ENCODE measurements at places on chromosomes 6 and 20. TPM values are rescaled to one million over a fixed set of nuclear protein-coding genes. Genes with fewer than 3 reads are reported as not detected.

The FAM217A gene
- total RNA-seq: not detected

GRCh38 chr6:84197708-84198107 is 29.7 kb downstream of the CEP162 start:
- peaks cover 19% of the 10 kb centered on the region for H3K4me1 ChIP-seq
- H3K36me3 ChIP-seq: peaks cover 24% of the 10 kb centered on the region
- H3K4me3 ChIP-seq: no peak overlapping the region
- H3K27ac ChIP-seq: no peak overlapping the region

The BMP7 gene
- total RNA-seq: not detected

The C20orf202 gene
- total RNA-seq: not detected
